ENCODE measurements at places on chromosomes 4 and X.

- no peak for DNase-seq
Measured at GRCh38 chrX:150234126-150234525, 129.0 kb upstream of the MAMLD1 start.

DNA sequence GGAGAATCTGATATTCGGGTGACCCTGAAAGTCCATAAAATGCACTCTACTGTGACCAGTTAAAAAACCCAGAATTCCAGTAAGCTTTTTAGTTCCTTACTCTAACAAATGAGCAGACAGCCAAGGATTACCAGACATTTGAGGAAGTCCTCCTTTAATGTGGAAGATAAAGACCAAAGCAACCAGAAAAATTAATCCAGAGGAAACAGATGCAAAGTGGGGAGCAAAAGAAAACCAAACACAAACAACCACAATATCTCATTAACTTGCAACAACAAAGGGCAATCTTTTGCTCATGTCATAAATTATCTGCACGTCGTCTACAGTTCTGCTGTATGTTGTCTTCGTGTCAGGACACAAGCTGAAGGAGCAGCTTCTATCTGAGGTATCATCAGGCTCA, 164.4 kb downstream of the PJA1 start:
- no peak for DNase-seq

DNA sequence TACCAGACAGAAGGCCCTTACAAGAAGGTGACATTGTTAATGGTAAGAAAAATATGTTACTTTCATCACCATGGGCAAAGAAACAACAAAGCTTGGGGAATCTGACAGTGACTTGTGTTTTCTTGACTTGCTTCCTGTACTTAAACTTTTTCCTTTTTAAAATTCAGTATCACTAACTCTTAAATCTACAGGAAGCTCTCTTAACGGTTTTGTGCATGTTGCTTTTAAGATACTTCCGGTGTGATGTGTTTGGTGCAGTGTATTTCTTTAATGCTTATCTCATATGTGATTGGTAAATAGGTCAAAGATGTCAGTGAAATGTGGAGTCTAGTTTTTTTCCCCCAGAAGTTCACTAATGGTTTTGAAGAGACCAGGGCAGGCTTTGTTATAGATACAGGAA, 45.2 kb downstream of the ADH5 start:
- DNase-seq = no peak

DNA sequence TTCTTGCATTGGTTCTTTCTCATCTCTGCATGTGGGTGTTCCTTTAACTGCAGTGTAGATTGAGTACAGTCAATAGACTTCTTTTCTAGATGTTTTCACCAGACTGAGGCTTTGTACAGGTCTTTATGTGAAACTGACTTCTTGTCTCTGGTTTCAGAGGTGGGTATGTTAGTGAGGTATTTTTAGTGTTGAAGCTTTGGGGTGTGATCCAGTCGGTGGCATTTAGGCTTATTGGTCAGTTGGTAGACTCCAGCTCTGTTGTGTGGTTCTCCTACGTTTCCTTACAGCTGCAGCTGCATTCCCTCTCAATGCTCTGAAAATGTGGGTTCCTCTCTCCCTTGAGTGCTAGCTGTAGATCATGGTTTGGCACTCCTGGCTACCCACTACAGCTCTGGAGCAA, 21.3 kb upstream of the AMBN start:
- no peak for DNase-seq

DNA sequence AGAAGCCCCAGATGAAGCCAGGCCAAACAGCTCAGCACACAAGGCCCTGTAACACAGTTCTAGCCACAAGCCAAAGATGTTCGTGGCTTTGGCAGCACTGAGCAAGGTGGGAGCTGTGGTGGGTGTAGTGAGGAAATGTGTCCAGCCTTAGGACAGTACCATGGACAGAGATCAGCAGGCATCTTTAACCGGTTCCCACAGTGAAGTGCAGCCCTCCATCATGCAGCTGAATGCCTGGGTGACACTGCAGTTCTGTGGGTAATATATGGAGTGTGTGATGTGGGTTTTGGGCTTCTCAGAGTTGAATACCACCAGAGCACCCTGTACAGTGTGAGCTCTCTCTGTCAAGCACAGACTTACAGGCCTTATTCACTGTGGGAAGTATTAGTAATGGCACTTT, 6.0 kb upstream of the NEXMIF start:
- no peak for DNase-seq
